GM23338 (cell line): ENCODE measurements at places on chromosomes 6 and 20. TPM values are rescaled to one million over a fixed set of nuclear protein-coding genes. Genes with fewer than 3 reads are reported as not detected.

Gene DEFB128
- not detected in 2 replicates for polyA plus RNA-seq

Gene PLA2G7
- polyA plus RNA-seq = 2.3 and 2.4 TPM in 2 replicates

Gene FOXC1
- 0.13 and 0.21 TPM in 2 replicates for polyA plus RNA-seq

Gene PM20D2
- 3.4 and 4.4 TPM in 2 replicates for polyA plus RNA-seq

Gene COL20A1
- polyA plus RNA-seq = 0.59 and 0.79 TPM in 2 replicates

Gene CPXM1
- polyA plus RNA-seq = 15.3 and 17.0 TPM in 2 replicates

GRCh38 chr6:140319209-140319608 lies 944.8 kb upstream of the CITED2 start:
- DNase-seq = no peak

DNA sequence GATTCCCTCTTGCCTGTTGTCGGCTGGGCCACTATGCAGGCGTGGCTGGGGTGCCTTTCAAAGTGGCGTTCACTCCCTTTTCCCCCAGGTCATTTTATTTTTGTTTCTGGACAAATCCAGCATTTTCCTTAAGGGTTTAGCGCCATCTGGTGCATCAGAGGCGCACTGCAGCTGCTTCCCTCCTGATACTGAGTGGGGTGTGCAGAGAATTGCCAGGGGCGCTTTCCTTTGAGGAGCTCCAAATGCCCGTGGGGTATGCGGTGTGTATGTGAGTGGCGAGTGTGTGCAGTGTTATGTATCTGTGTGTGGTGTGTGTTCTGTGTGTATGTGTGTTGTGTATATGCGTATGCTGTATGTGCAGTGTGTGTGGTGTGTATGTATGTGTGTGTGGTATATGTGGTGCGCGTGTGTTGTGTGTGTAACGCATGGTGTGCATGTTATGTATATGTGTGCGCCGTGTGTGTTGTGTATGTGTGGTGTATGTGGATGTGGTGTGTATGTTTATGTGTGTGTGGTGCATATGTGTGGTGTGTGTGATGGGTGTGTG lies 100.1 kb upstream of the AGPAT4 start:
- peak; percentile 89 for DNase-seq

DNA sequence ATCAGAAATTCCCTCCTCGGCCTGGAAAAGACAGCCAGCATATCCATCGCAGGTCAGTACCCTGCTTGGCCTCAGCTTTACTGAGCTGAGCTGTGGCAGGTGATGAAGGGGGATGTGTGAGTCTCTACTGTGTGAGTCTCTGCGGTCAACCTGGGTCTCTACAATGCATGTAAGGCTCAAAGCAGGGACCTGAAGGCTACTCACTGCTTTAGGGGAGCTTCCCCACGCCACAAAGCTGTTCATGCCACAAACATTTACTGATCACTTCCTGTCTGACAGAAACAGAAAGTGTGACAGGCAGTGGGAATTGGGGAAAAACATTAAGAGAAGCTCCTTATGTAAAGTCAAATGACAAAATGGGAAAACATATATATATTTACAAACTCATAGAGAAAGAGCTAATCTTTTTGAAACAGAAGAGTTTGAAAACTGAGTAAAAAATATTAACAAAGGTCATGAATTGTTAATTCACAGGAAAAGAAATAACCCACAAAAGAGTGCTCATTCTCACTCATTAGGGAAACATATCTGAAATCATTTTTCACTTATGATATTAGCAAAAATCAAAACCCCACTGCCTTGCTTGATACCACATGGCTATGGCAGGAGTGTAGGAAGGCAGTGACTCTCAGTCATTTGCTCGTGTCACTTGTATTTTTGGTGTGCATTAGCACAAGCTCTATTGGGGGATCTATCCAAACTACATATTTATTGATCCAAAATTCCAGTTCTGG lies 5.8 kb downstream of the BTN3A3 start:
- DNase-seq = no peak

- DNase-seq = no peak
Measured at GRCh38 chr6:5525209-5525608, 263.9 kb downstream of the FARS2 start.

DNA sequence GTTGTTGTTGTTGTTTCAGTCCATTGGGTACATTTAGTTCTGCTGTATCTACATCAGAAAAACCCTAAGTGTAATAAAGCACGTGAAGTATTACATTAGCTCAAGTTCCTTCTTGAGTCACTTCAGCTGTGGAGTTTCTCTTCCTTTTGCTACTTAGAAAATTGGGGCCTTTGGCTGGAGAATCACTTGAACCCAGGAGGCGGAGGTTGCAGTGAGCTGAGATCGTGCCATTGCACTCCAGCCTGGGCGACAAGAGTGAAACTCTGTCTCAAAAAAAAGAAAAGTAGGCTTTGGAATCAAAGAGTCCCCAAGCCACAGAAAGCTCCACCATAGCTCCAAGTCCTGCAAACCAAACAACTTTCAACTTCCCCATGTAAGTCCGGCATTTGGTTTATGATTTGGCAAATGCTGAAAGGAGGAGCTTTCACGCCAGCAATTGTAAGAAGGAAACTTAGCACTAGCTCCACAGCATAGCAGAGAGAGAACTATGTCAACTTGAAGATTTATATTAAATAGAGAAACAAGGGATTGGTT lies 56.5 kb upstream of the RNF144B start:
- no peak for DNase-seq

DNA sequence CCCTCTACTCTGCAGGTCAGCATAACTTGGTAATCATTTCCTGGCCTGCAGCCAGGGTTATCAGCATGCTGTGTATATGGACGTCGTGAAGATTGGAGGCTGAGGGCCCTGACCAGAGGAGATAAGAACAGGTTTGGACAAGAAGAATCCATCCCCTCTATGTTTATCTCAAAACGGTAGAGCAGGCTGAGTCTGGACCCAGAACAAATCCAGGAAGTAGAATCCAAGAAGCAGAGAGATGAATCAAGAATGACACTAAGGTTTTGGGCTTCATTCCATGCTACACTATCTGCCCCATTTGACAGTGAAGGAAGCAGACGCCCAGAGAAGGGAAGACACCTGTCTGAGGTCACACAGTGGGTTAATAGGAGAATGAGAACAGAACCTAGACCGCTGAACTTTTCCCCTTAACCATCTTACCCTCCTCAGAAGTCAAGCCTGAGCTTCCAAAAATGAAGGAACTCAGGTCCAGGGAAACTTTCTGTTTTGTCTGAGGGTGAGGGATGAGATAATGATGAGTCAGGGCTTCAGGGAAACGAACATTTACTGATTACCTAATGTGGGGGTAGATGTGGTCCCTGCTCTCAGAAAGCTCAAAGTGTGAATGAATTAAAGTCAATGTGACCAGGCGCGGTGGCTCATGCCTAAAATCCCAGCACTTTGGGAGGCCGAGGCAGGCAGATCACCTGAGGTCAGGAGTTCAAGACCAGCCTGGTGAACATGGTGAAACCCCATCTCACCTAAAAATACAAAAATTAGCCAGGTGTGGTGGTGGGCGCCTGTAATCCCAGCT lies 9.4 kb upstream of the COMMD7 start:
- no peak for DNase-seq

DNA sequence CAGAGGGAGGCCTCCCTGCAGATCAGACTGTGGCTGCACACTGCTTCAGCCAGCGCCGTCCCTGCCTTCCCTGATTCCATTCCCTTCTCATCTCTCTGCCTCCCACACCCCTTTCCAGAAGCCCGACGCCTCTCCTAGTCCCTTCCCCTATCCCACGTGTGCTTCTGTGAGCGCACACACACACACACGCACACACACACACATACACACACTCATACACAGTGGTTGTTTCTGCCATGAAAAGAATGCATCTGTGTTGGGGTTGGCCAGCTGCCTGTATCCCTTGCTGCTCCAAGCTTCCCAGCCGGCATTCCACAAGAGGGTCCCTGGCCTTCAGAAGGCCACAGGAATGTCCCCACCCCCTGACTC lies 51.7 kb downstream of the MOCS1 start:
- DNase-seq = peak; percentile 17

DNA sequence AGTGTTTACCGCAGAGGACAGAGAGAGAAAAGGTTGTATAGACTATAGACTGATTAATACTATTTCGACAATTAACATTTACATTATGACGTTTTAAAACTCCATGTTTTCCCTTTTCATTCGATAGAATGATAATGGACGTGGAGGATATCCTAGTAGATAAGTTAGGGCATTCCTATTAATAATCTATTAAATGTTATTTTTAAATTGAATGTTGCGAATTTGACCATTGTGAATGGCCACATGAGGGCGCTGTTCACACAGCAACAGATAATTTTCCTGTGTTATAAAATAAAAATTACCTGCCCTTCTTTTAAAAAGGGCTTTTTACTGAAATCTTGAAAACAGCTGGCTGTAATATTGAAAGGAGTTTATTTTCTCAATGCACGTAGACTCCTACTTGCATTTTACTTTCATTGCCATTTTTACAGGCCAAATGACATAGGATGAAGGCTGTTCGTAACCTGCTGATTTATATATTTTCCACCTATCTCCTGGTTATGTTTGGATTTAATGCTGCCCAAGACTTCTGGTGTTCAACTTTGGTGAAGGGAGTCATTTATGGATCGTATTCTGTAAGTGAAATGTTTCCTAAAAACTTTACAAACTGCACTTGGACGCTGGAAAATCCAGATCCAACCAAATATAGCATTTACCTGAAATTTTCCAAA lies 3.3 kb downstream of the ADGRB3 start:
- peak; percentile 52 for DNase-seq

- no peak for DNase-seq
Measured at GRCh38 chr20:47748069-47748468, 37.2 kb downstream of the SULF2 start.

GRCh38 chr6:36958775-36959554 lies 4.4 kb downstream of the PI16 start:
- peak; percentile 70 for DNase-seq

DNA sequence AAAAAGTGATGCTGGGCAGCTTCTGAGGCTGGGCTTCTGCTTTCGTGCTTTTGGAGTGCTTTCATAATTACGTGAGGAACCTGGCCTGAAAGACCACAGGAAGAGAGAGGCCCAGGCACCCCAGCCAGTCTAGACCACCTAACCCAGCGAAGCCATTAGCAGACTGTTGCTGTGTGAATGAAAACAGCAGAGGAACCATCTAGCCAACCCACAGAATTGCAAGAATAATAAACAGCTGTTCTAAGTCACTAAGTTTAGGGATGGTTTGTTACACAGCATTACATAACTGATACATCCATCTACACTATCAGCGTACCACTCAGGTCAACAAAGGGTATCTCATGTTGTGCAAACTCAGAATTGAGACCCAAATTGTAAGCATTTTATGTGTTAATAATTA lies 34.5 kb downstream of the FGD2 start:
- DNase-seq = no peak

DNA sequence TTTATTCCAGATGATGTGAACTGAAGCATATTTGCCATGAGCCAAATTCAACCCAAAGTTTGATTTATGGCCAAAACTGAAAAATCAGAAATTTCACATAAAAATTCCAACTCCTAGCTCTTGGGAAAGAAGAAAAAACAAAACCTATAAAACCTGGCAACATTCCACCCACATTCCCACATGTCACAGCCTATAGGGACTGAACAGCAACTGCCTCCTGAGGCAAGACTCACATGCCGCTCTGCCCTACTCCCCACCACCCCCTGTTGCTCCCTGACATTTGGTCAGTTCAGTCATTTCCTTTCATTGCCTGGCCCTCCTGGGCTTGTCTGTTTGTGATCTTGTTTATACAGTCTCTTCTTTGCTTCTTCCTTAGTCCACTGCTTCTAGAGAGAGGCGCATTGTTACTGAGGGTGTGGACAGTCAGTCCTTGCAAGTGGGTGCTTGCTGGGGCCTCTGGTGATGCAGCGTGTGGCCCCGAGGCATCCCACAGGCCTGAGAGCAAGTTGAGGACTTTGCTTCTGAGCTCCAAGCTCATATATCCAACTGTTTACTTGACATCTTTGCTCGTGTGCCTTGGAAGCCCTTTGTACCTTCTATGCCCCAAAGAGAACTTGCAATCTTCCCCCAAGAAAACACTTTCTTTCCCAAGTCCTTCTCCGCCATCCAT lies 31.4 kb downstream of the NFATC2 start:
- DNase-seq = no peak

GRCh38 chr6:7104752-7105151 lies 3.0 kb upstream of the RREB1 start:
- DNase-seq = no peak

DNA sequence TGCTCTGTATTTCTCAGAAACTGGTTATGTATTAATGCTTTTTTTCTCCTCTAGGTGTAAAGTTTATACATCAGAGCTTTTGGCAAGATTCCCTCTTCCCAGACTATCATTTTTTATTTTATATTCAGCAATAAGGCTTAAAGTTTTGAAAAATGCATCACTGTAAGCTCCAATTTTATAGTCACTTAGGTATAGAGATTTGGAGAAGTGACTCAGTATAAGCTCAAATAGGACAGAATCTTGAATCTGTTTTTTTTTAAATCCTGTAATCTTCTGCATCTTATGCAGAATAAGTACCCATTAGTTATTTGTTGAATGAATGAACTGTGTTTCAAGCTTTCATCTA lies 1.0 kb downstream of the NCOA7 start:
- DNase-seq = no peak

DNA sequence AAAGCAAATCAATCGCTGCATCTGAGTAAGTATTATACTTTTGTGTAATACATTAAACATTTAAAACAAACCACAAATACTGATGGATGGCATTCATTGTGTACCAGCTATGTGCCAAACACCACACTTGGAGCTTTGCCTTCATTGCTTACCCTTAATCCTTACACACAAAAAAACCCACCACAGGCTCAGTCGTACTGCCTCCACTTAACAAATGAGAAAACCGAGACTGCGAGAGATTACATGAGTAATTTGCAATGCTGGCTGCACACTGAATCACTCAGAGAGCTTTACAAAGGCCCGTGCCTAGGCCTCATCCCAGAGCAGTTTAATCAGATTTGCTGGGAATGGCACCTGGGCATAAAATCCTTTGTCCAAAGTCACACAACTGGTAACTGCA lies 130.5 kb downstream of the EDN1 start:
- DNase-seq = no peak

DNA sequence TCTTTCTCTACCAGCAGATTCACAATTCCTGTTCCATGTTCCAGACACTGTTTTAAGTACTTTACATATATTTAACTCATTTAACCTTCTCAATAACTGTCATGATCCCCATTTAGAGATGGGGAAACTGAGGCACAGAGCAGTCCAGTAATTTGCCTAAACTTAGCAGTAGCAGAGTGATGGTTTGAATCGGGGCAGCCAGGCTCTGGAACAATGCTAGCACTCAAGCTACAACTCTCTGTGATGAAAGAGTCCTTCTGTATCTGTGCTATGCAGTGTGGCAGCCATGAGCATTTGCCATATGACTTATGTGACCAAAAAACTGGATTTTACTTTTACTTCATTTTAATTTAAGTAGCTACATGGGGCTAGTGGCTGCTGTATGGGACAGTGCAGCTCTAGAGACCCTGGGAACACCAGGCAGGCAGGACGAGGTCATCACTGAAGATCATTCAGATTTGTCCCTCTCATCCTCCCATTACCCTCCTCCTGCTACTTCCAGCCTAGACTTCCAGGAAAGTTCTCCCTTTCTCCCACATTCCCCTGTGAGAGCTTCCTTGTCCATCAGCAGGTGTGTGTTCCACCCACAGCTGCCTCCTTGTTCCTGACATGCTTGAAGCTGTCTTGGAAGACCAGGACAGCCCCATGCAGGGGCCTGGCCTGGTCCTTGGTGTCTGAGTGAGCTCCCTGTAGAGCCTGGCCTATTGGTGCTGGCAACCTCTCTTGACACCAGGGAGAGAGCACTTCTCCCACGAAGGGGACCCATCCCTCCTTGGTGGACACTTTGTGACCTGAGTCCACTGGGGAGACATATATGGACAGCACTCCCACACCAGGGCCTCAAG lies 157.0 kb downstream of the MRPL14 start:
- no peak for DNase-seq

- DNase-seq = no peak
Measured at GRCh38 chr20:63502671-63503172, 3.8 kb upstream of the EEF1A2 start.

GRCh38 chr20:22305381-22305780 lies 279.0 kb downstream of the FOXA2 start:
- DNase-seq = no peak
